Stimulated activated CD8-positive, alpha-beta memory T cell treated with anti-CD3 and anti-CD28 coated beads, Interleukin-4, amount 100 ng/mL, for 48 hours (primary cell): ENCODE measurements at places on chromosomes 13 and 19.

- DNase-seq = no peak
Observed at GRCh38 chr13:92436924-92437323, 789.7 kb upstream of the GPC6 start.

DNA sequence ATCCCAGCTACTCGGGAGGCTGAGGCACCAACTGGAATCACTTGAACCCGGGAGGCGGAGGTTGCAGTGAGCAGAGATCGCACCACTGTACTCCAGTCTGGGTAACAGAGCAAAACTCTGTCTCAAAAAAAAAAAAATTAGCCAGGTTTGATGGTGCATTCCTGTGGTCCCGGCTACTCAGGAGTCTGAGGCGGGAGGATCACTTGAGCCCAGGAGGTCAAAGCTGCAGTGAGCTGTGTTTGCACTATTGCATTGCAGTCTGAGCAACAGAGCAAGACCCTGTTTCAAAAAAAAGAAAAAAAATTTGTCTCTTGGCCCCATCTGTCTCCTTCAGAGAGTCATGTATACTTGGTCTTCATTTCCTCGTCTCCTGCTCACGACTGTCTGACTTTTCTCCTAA is 1.6 kb downstream of the CCDC97 start:
- no peak for DNase-seq

GRCh38 chr19:48674921-48675824 is 2.4 kb upstream of the NTN5 start:
- peak; percentile 84 for DNase-seq

DNA sequence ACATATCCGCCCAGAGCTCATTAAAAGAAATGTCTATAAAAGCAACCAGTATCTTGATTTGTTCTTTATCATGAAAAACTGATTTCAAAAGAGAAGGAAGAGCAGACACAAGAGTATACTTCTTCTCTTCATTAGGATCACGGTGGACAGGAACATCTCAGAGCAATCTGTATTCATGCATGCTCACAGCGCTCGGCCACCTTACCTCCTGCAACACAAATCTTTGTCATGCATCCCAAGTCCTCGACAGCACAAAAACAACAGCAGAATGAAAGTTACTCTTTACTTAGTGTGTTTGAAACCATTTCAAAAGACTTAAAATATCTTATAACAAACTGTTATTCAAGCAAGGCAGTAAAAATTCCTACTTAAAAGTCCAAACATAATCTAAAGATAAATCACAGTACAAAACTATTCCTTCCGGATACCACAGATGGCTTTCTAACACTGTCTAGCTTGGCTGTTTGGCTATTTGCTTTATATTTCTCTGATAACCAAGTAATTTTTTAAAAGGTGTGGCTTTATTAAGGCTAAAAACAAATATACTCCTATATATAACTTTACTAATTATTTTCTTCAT is 174.5 kb downstream of the TBC1D4 start:
- no peak for DNase-seq

- no peak for DNase-seq
Observed at GRCh38 chr19:28966737-28967399, 246.1 kb downstream of the UQCRFS1 start.

GRCh38 chr19:54709212-54709948 is 14.9 kb upstream of the KIR3DL3 start:
- no peak for DNase-seq

DNA sequence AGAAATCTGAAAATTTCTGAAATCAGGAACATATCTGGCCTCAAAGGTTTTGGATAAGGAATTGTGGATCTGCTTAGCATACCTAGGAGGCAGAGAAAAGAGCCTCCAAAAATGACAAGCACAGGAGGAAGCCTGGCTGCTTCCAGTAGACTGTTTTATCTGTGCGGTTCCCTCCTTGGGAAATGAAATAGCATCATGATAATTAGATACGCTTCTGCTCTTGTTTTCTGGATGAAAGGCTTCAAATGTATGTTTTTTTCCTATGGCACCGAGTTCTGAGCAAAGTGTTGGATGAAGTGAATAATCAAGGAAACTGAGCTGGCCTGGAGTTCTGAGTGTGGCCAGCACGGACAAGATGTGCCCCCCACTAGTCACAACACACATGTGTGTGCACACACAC is 19.8 kb upstream of the GPR12 start:
- no peak for DNase-seq

- no peak for DNase-seq
Observed at GRCh38 chr13:89746554-89746953, 1600.9 kb upstream of the MIR17HG start.

- DNase-seq = no peak
Observed at GRCh38 chr19:7788178-7788932, 25.3 kb downstream of the CLEC4M start.

DNA sequence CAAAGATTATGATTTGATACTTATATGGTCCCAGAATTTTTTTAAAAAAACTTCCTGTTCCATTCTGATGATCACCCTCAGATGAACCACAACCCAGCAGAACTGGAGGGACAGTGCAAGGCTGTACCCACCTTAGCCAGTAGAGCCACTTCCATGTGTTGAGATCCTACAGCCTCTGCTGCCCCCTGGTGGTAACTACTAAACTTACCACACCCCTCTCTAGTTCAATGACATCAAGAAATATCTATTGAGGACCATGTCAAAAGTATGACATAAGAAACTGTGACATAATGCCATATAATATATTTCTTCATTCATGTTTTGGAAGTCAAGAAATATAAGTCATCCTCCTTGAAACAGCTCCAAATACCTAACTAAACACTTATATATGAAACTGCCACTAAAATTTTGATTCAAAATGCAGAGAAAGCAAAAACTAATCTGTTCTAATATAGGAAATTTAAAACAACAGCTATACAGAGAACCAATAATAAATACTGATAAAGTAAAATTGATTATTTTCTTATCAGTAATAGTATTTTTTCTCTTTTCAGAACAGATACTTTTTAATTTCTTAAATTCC is 412.6 kb downstream of the KCTD12 start:
- DNase-seq = peak; percentile 78
